ENCODE measurements at places on chromosomes 11 and 22.
A peak's percentile ranks its signal among the peaks of the same experiment; 100 is the strongest.

- H3K27ac ChIP-seq = no peak overlapping the region
- H3K36me3 ChIP-seq = peaks cover 43% of the 10 kb centered on the region
- peaks cover 27% of the 10 kb centered on the region for H3K4me1 ChIP-seq
- no peak overlapping the region for H3K4me3 ChIP-seq
- no peak for DNase-seq
These were observed 101.1 kb downstream of the MICAL2 start for GRCh38 chr11:12211331-12212065.

GRCh38 chr11:78226684-78227680 lies 38.3 kb downstream of the USP35 start:
- H3K27ac ChIP-seq = peak overlapping the region; percentile 83
- peak overlapping the region; percentile 22 for H3K4me3 ChIP-seq
- peak; percentile 65 for DNase-seq

GRCh38 chr11:12061851-12062560 lies 48.4 kb upstream of the MICAL2 start:
- no peak overlapping the region for H3K4me3 ChIP-seq
- no peaks in the 10 kb centered on the region for H3K4me1 ChIP-seq
- H3K27ac ChIP-seq = no peak overlapping the region

- no peaks in the 10 kb centered on the region for H3K36me3 ChIP-seq
- H3K4me1 ChIP-seq = peaks cover 6% of the 10 kb centered on the region
- H3K27ac ChIP-seq = no peak overlapping the region
- H3K27me3 ChIP-seq = peaks cover 2% of the 10 kb centered on the region
- no peak overlapping the region for H3K4me3 ChIP-seq
These were observed 6.4 kb upstream of the TP53I11 start for GRCh38 chr11:44957040-44957515.

DNA sequence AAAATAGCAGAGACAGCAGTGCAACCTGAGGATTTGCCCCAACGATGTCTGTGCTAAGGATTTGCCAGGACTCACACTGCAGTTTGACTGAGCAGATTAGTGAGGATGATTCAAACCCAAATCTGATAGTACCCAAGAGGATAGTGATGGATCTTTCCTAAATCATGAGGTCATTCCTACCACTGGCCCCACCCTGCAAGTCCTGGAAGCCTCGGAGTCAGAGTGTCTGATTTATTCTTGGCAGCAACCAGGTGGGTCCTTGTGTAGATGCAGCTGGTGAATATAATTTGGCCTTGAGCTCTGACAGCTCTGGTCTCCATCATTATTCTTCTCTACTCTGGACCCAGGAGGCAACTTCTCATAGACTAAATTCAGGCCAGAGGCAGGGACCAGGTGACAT lies 179.3 kb upstream of the RAG2 start:
- H3K4me1 ChIP-seq = no peaks in the 10 kb centered on the region
- H3K4me3 ChIP-seq = no peak overlapping the region
- H3K27me3 ChIP-seq = no peaks in the 10 kb centered on the region

All from activated naive CD4-positive, alpha-beta T cell treated with anti-CD3 and anti-CD28 coated beads for 36 hours (primary cell).